ENCODE measurements at places on chromosomes 3 and 15.

DNA sequence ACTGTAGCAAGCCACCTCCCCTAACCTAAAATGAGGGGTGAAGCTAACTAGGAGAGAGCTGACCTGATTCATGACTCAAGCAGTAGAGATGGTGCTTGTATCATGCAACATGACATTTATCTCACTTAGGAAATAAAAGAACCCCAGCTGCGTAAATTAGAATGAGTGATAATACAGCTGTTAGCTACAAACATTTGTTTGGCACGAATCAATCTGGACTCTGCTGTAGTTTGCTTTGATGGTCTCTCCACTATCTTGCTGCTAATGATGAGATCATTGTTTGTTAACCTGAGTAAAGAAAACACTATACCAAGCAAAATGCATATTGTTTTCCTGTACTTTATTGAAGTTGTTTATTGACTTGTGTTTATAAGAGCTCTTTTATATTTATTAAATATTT, 92.6 kb downstream of the ALDH1A2 start:
- no peak for DNase-seq

- DNase-seq = no peak
Observed at GRCh38 chr3:101632586-101632985, 44.3 kb downstream of the ZBTB11 start.

- no peak for DNase-seq
Observed at GRCh38 chr3:43674345-43675085, 16.2 kb upstream of the ABHD5 start.

- no peak for DNase-seq
Observed at GRCh38 chr3:23501201-23501802, 298.2 kb downstream of the UBE2E2 start.

- DNase-seq = no peak
Observed at GRCh38 chr3:136925425-136926190, 32.2 kb upstream of the IL20RB start.

GRCh38 chr15:56729561-56729960, 3.7 kb downstream of the ZNF280D start:
- DNase-seq = no peak

DNA sequence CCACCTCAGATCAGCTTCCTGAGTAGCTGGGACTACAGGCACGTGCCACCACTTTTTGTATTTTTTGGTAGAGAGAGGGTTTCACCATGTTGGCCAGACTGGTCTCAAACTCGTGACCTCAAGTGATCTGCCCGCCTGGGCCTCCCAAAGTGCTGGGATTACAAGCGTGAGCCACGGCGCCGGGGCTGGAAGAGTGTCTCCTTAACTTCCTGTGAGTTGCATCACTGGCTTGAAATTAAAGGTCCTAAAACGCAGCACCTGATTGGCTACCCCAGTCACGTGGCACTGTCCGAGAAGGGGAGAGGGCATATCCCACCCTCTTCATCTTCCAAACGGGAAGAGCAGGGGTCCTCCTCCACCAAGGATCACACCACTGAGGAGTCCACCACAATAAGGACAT, 5.5 kb upstream of the FAM174B start:
- DNase-seq = no peak

DNA sequence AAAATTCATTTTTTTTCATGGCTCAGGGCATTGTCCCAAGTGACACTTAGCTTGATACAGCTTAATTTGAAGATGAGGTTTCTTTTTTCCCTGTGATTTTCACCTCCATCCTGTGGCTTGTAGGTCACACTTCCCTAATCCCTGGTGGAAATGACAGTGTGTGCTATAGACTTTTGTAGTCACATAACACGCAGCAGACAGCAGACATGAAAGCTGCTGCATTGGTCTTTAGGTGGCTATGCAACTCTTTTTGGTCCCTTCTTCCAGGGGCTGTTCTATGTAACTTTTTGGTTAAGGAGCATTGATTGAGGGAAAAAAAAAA, 38.8 kb downstream of the TRAK1 start:
- no peak for DNase-seq

GRCh38 chr3:141764986-141765385, 1.8 kb downstream of the GRK7 start:
- DNase-seq = no peak
